ENCODE measurements at places on chromosomes 3 and 15. TPM values are rescaled to one million over a fixed set of nuclear protein-coding genes. Genes with fewer than 3 reads are reported as not detected.

Gene HCN4
- not detected for polyA plus RNA-seq

Gene REC114
- polyA plus RNA-seq = not detected

GRCh38 chr15:39770748-39771689, 11.6 kb downstream of the FSIP1 start:
- no peak for DNase-seq

- no peak for DNase-seq
Measured at GRCh38 chr15:93235926-93236780, 147.1 kb upstream of the RGMA start.

GRCh38 chr3:152365766-152366593, 97.3 kb downstream of the MBNL1 start:
- no peak for DNase-seq

- DNase-seq = peak; percentile 82
Measured at GRCh38 chr3:157174290-157174648, 14.3 kb upstream of the CCNL1 start.

DNA sequence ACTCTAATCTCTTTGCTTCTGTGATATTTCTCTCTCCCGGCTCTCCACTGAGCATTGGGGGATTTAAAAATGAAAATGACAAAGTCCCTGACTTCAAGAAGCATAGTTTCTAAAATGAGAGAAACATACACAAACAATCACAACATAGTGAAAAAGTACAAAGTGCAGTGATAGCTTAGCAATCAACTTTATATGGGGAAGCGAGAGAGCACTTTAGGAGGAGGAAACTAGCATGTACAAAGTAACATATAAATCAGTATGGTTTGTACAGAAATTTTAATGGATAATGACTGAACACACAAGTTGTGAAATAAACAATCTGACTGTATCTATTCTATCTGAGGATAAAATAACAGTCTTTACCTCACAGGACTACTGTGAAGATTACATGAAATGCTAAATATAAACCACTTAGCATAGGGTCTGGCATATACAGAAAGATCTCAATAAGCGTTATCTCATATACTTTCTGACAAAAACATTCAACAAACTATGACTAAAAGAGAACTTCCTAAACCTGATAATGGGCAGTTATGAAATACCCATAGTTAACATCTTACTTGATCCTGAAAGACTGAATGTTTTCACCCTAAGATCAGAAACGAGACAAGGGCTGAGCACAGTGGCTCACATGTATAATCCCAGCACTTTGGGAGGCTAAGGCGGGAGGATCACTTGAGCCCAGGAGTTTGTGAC, 61.2 kb downstream of the PEAK1 start:
- no peak for DNase-seq

DNA sequence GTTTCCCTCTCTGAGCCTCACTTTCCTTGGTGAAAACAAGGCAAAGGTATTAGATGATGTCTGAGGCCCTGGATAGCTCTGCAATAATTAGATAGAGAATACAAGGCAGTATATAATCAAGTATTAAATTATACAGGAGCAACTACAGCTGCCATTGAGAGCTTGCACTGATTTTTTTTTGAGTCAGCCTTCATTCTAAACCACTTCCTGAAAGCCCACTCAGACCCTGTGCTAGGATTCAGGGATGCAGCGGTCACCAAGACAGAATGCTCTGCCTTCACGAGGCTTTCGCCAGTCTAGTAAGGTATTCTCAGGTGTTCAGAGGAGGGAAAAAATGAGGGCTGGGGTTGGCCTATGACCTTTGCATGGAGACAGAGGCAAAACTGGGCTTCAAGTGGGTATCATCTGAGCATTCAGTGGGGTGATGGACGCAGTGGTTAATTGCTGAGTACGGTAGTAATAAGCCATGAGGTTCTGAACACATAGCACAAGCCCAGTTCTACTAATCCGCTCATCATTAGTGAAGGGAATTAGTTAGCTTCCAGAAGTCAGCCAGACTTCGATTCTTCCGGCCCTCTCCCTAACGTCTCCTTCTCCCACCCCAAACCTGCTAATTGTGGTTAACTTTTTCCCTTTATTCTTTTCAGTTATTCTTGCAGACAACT, 3.6 kb downstream of the VGLL4 start:
- no peak for DNase-seq

All from aorta (tissue), 5 donors.